Progenitor cell of endocrine pancreas (in vitro differentiated cells): ENCODE measurements at places on chromosomes 1 and 21. TPM values are rescaled to one million over a fixed set of nuclear protein-coding genes. Genes with fewer than 3 reads are reported as not detected.

The FCRL6 gene
- total RNA-seq, result not detected in 2 replicates

The LCE1A gene
- total RNA-seq, result not detected in 2 replicates

The ELF3 gene
- total RNA-seq, result 71.9 and 74.3 TPM in 2 replicates

The LCE6A gene
- total RNA-seq, result not detected in 2 replicates

The TMPRSS15 gene
- total RNA-seq, result not detected in 2 replicates

The TTC22 gene
- total RNA-seq, result 2.4 TPM in 2 replicates

DNA sequence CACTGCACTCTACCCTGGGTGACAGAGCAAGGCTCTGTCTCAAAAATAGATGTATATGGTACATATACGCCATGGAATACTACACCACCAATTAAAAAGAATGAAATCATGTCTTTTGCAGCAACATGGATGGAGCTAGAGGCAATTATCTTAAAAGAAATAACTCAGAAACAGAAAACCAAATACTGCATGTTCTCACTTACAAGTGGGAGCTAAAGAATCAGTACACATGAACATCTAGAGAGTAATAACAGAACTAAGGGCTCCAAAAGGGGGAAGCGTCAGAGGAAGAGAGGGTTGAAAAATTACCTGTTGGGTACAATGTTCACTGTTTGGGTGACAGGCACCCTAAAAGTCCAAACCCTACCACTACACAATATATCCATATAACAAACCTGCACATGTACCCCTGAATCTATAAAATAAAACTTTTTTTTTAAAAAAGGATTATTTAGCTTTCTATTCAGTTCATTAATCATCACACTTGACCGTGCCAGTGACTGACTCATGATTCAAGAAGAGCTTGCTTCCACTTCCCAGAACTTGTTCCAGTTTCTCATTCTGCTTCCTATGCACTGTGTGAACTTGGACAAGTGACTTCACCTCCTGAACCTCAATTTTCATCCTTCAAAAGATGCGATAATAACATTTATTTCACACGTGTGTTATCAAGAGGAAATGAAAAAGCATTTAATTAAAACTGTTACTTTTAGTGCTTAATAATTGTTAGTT lies 109.6 kb downstream of the PLPP3 start:
- no peak for DNase-seq

GRCh38 chr1:61687901-61688300 lies 37.0 kb downstream of the TM2D1 start:
- no peak for DNase-seq

DNA sequence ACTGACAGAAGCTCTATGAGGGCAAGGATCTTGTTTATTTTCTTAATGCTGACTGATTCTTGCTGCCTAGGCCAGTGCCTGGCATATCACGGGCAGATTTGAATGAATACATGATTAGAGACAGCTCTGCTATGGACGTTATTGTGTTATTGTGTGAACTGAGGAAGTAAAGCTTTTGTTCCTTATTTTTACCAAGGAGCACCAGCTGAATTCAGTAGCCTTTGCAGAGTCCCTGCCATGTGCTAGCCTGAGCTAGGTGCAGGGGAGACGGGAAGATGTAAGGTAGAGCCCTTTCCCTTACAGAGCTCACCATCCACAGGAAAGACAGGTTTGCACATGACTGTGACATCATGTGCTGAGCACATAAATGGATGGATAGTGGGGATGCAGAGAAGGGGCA lies 36.0 kb upstream of the SCMH1 start:
- no peak for DNase-seq

GRCh38 chr21:14943616-14944015 lies 121.2 kb downstream of the NRIP1 start:
- DNase-seq, result no peak

DNA sequence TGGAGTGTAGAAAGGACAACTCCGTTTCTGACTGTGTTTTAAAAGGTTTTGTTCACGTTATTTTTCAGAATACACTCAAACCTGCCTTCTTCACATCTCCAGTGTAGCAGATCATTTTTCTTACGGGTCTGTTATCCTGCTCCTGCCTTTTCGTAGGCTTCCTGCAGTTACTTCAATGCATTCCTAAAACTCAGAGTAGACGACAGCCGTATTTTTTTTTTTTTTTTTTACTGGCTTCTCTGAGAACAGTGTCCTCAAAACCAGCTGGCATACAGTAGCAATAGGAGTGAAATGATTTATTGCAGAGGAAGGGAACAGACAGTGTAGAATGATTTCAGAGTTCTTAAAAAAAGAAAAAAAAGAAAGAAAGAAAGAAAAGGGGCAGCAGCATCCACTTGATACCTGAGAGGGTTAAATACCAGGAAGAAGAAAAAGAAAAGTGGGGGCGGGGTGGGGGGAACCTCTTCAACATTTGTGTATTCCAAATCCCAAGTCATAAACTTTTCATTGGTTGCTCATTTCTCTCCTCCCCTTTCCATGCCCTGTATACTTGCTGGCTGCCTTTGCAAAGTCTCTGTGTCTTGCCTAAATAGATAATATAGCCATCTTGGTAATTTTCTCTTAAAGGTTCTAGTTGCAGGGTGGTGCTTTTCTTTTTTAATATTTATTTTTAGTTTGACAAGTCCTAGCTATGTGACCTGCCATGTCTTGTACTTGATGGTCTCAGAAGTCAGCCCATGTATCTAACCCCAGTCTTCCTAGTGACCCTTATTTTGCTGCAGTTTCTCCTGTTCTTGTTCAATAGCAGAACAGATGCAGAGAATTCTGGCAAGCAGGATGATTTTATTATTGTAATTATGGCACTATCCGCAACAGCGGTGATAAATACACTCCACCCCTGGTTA lies 2.8 kb downstream of the TGFB2 start:
- DNase-seq, result no peak

DNA sequence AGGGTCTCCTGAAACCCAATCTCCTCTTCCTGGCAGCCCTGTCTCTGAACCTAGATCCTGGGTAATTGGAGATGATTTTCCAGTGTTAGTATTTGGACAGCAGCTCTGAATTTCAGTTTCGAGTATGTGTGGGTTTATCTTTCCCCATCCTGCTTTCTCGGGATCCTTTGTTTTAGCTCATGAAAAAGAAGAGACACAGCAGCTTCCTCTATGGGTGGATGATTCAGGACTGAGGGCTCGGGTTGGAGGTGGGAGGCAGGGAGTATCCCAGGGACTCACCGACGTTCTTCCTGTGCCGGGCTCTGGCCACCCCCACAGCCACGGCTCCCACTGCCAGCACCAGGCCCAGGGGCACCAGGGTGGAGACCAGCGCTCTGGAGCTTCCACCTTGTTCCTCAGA lies 10.4 kb upstream of the FCMR start:
- DNase-seq, result no peak

- no peak for DNase-seq
Measured at GRCh38 chr1:159428536-159428935, 3.5 kb upstream of the OR10J4 start.

GRCh38 chr1:3547055-3548005 lies 64.0 kb downstream of the MEGF6 start:
- no peak for DNase-seq

DNA sequence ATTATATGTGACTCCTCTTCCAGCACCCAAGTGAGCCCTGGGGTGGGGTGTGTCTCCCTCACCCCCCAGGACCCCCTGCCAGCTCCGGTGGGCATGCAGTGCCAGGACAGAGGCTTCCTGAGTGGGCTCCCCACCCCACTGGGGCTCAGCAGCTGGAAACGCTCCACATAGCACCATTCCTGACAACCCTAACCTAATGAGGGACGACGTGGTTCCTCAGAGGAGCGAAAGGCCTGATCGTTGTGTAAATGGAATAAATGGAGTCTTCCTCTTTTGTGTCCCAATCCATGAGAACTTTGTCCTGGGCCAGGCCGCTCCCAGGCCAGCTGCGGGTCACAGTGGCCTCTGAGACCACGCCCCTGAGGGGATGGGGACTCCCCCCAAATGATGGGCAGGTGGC lies 1.8 kb upstream of the TSPEAR start:
- DNase-seq, result no peak

DNA sequence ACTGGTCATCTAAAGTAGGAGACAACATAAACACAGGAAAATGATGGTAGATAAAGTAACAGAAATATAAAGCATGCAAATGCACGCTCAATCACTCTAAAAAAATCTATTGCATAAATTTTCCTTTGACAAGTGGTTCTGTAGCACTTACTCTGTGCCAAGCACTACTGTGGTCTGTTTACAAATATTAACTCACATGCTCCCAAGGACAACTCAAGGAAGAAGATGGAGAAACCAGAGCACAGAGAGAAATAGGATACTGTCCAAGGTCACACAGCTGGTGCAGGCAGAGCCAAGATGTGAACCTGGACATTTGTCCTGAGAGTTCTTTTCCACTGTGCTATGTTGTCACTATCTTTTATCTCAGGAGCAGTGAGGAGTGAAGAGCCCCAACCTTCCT lies 105.2 kb downstream of the PAPPA2 start:
- DNase-seq, result no peak

GRCh38 chr1:117606649-117607430 lies 992 bp downstream of the TENT5C start:
- DNase-seq, result peak; percentile 25

GRCh38 chr1:14222086-14222485 lies 376.4 kb upstream of the KAZN start:
- DNase-seq, result no peak

DNA sequence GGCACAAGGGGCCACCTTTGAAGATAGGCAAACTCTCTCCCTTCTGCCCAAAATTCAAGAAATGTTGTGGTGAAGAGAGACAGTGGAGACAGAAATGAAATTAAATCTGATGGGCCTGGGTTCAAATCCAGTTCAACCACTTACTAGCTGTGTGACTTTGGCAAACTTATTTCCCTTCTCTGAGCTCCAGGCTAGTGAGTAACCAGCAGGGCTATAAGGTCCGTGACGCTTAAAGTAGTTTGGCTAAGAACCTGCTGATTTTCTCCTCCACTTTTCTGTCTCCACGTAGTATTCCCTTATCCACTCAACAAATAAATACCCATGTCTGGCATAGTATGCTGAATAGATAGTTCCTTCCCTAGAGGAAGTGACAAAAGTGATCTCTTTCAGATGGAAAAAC lies 1.9 kb downstream of the SLC2A1 start:
- no peak for DNase-seq

- peak; percentile 37 for DNase-seq
Measured at GRCh38 chr1:241998412-241998921, 431 bp downstream of the MAP1LC3C start.

DNA sequence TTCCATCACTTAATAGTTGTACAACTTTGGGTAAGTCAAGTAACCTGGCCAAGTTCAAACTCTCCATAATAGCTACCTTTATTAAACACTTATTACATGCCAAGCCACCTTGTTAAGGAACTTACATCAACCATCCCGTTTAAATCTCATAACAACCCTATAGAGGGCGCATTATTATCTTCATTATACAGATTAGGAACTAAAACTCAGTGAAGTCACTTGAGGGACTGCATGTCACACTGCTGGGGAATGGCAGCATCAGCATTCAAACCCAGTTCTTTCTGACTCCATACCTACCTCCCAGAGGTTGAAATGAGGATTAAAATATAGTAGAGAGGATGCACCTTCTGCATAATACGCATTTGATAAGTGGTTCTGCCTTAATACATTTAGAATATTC lies 47.1 kb upstream of the PLA2G2C start:
- no peak for DNase-seq

DNA sequence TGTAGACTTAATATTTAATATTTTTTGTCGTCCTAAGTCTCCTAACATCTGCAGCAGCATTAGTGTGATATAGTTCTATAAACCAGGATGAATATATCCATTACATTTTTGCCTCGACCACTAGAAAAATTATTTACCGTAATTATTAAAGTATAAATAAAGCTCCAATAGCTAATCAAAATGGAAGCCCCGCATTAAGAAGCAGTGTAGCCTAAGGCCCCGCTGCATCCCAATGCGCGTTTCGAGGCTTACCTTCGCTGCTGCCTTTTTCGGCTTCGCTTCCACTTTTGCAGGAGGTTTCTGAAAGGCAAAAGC lies 891 bp downstream of the HMGN1 start:
- DNase-seq, result no peak

DNA sequence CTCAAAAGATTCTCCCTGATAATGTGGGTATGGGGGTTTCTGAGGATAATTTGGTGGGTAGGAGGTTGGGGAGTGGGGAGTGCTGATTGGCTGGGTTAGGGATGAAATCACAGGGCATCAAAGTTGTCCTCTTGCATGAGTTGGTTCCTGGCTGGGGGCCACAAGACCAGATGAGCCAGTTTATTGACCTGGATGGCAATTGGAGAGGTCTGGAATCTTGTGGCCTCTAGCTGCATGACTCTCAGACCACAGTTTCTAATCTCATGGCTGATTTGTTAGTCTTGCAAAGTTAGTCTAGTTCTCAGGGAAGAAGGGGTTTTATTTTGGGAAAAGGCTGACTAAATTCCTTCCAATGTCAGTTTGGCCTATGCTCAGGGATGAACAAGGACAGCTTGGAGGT lies 3.3 kb upstream of the GBP1 start:
- DNase-seq, result no peak

DNA sequence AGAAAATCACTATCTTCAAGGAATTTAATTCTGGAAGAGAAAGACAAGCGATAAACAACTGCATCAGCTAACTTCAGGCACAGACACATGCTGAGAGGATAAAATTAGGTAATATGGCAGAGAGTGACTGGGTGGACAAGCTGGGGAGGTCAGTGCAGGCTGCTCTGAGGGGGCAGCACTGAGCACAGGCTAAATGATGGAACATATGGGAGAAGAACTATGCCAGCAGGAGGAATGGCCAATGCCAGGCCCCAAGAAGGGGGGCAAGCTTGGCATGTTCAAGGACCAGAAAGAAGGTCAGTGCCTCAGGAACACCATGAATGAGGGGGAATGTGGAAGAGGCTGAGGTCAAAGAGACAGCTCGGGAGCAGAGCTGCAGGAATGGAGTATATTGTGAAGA lies 190.7 kb upstream of the MAP1LC3C start:
- no peak for DNase-seq

DNA sequence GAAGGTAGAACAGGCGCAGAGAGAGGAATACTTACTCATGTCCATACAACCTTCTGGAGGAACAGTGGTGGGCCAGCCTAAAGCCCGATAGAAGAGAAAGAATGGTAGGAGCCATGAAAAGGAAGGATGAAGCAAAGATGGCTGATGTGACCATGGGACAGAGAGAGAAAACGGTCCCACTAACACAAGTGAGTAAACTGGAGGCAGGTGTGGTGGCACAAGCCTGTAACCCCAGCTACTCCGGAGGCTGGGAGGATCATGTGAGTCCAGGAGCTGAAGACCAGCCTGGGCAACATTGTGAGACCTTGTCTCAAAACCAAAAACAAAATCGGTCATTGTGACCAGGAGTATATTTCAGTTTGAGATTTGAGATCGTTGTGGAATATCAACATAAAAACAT lies 49.4 kb downstream of the C1orf198 start:
- DNase-seq, result no peak

DNA sequence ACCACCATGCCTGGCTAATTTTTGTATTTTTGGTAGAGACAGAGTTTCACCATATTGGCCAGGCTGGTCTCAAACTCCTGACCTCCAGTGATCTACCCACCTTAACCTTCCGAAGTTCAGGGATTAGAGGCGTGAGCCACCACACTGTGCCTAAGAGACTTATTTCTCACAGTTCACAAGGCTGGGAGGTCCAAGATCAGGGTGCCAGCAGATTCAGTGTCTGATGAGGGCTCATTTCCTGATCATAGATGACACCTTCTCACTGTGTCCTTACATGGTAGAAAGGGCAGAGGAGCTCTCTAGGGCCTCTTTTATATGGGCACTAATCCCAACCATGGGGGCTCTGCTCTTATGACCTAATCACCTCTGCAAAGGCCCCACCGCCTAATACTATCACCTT lies 58.8 kb downstream of the ARHGEF10L start:
- no peak for DNase-seq
